ENCODE measurements at places on chromosomes 13 and 19.

GRCh38 chr19:9931629-9932028 is 4.7 kb downstream of the OLFM2 start:
- DNase-seq, result no peak

- no peak for DNase-seq
Observed at GRCh38 chr13:101570410-101570809, 117.9 kb downstream of the ITGBL1 start.

GRCh38 chr13:66216728-66217127 is 1013.4 kb downstream of the PCDH9 start:
- DNase-seq, result no peak

DNA sequence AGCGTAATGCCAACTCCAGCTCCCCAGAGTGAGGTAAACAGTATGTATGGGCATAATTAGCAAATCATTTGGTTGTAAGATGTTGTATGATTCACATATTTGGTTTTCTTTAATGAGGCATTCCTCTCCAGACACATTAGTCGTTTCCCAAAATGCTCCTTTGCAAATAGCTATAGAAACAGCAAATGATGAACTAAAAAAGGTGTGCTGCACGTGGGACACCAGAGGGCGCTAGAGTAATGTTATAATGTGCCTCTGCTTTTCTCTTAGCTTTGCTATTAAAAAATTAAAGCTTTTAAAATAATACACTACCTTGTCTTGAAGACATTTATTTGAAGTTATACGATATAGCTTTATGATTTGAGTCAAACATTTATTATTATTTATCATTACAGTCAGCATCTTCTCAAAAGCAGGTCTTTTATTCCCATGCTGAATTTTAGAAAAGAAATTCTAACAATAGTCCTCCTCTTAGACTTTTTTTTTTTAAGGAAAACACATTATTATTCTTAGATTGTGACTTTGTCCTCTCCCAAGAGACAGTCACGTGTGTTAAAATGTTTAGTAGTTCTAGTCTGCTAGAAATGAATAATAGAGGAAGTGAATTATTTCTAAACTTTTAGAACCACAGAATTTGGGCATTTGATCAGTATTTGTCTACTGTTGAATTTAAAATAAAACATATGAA is 121.6 kb upstream of the FRY start:
- no peak for DNase-seq

- no peak for DNase-seq
Observed at GRCh38 chr19:38617764-38618589, at the start of gene MAP4K1. TSS of gene MAP4K1 (minus strand) at chr19:38617953. CDS start at chr19:38617895, 58 bp downstream.

DNA sequence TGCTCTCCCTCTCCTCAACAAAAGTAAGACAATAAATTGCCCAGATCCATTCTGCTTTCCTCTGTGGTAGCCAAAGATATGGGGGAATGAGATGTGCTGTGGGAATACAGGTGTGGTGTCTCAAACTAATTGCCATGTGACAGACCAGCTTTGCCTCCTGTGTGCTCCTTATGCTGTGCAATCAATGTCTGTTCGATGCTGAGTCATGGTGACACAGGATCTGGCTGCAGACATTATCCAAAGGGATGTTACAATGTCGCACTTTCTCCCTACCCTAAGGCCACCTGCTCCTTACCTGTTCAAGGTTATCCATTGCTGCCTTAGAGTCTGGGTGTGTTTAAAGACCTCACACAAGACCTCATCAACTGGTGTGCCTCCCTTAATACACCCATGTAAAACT is 32.5 kb downstream of the FGF14 start:
- DNase-seq, result no peak

DNA sequence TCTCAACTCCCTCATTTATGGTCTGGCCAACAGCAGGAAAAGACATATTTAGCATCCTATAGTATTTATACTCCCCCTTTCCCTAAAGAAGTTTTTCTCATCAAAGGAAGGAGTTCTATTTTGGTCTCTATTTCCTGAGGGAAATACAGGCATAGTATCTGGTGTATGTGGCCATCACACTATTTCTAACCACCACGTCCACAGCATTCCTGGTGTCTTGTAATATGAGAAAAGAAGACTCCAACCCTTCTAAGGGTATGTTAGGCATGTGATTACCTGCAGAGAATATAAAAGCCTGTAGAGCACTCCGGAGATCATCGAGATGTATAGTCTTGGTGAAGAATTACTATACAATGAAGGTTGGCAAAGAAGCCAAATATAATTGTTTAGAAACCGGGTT is 137.4 kb downstream of the VWA8 start:
- DNase-seq, result no peak

GRCh38 chr19:1445932-1446712 is 3.8 kb upstream of the APC2 start:
- DNase-seq, result no peak

DNA sequence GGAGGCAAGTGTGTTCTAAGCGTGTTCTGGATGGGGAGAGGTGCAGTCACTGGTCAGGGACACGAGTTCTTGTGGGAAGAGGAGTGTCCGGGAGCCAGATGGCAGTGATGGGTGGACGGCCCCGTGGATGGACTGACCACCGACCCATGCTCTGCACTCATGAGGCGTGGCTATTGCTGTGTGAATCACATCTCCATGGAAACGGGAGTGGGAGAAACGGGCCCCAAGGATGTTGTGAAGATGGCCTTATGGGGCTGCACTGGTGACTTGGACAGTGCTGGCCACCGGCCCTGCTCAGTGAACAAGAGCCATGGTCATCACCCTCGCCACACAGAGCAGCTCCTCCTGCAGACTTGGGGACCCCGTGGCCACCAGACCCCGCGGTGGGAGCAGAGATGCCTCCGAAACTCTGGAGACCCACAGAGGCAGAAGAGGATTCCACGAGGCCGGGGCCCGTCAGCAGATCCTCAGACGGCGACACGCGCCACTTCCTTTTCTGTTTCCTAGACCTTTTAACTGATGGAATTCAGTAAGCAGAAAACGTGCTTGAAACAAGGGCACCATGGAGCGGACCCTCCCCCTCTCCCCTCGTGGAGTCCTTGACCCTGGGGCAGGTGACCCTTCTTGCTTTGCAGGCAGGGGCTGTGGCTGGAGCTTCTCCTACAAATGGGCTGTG is 47.5 kb downstream of the GAS6 start:
- DNase-seq, result no peak

DNA sequence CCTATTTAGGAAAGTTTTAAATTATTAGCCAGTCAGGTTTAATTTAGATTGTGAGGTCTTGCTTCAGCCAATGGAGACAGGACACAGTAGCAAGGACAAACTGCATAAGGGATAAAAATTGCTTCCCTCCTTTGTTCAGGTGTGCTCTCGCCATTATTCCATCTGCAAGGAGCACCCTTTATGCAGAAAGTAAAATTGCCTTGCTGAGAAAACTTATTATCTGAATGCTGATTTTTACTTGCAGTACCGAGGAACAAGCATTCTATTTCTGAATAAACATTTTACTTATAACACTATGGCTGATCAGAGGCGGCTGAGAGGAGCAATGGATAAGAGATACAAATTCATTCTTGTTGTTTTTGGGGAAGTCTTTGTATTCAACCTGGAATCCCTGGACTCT is 8.0 kb downstream of the CYP4F22 start:
- no peak for DNase-seq

DNA sequence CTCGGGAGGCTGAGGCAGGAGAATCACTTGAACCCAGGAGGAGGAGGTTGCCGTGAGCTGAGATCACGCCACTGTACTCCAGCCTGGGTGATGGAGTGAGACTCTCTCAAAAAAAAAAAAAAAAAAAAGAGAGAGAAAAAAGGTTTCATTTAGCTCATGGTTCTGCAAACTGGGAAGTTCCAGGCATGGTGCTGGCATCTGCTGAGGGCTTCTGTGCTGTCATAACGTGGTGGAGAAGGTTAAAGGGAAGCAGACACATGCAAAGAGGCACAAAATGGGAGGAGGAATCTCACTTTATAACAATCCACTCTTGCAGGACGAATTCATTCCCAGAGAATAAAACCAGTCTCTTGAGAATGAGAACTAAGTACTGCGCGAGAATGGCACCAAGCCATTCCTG is 34.9 kb upstream of the SIAH3 start:
- DNase-seq, result no peak

GRCh38 chr13:102935896-102936321 is 90.1 kb downstream of the ERCC5 start:
- DNase-seq, result no peak

- no peak for DNase-seq
Observed at GRCh38 chr13:24269821-24270220, 39.6 kb upstream of the C1QTNF9 start.

DNA sequence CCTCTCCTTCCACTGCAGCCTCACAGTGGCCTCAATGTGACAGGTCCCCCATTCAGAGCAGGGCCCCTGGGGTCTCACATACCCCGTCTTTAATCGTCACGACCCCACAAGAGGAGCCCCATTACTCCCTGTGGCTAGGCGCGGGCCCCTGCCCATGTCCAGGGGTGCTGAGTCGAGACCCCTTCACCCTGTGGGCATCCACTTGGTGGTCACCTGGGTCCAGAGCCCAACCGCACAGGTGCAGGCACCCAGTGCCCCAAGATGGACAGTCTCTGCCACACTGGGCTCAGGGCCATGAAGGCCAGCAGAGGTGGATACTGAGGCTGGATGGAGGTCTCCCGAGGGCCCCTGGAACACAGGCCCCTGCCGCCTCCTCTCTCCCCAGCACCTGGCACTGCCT is 3.0 kb downstream of the TMEM259 start:
- no peak for DNase-seq

DNA sequence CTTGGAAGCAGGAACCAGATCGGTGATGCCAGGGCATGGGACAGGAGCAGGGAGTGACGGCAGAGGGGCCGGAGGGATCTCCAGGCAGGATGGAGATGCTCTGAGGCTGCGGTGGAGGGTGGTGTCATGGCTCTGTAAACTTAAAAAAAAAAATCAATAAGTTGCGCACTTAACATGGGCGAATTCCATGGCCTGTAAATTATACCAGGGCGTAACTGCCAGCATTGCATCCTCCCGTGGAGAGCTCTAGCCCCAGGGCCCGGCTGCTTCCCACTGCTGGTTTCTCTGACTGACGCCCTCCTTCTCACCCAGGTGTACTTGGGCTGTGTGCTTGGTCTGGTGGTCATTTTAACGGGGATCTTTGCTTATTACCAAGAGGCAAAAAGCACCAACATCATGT is 8.7 kb downstream of the ATP12A start:
- no peak for DNase-seq

- DNase-seq, result no peak
Observed at GRCh38 chr13:76336889-76337844, 549.0 kb downstream of the KCTD12 start.

GRCh38 chr13:64453831-64454230 is 2776.3 kb downstream of the PCDH9 start:
- no peak for DNase-seq

GRCh38 chr13:113040597-113041292 is 64.8 kb upstream of the F7 start:
- DNase-seq, result no peak

DNA sequence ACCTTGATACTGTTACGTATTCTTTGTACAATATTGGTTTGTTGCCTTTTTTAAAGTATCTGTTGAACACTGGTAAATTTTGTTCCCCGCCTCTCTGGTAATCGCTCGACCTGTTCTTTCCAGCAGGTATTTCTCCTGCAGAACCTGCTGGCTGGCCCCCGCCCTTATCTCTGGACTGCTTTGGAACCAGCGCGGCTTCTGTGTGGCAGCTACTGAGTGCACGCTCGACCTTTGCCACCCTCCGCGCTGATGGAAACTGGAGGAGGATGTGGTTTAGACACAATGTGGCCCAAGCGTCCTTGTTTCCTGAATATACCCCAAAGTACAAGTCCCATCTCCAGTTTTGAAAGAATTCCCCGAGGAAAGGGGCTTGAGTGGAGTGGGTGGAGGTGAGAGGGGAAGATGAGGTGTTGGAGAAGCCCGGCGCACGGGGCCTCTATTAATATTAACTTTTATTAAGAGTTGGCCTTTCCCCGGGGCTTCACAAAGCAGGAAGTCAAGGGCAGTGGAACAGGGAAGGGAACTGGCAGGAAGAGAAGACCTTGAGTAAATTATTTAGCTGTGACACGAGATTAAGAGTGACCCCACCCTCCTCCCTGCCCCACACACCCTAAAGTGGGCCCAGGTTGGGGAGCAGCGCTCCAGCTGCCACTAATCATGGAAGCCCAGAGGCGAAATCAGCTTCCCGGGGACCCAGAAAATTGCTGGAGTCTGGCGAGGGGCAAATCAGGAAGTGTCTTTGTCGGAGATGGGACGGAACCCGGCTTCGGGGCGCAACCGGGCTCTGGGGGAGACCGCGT is 16.0 kb downstream of the CDX2 start:
- DNase-seq, result no peak

GRCh38 chr13:79231887-79232286 is 174.2 kb downstream of the RBM26 start:
- DNase-seq, result no peak

DNA sequence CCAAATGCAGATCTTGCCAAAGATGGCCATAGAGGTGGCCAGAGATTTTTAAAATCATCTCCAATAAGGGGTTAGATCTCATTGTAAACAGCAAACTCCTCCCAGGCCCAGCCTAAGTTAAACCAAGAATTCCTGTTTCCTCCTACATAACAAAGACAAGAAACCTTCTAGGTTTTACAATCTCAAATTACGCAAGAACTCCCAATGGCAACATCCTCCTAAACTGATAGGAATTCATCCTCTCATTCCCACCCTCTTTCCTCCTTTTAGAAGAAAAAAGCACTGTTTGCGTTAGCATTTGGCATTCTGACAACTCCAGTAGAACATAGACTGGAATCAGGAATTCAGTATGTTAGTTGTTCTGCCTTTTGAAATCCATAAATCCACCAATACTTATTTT is 14.6 kb downstream of the PROSER1 start:
- no peak for DNase-seq

GRCh38 chr13:39012608-39013007 is 22.0 kb upstream of the STOML3 start:
- no peak for DNase-seq

DNA sequence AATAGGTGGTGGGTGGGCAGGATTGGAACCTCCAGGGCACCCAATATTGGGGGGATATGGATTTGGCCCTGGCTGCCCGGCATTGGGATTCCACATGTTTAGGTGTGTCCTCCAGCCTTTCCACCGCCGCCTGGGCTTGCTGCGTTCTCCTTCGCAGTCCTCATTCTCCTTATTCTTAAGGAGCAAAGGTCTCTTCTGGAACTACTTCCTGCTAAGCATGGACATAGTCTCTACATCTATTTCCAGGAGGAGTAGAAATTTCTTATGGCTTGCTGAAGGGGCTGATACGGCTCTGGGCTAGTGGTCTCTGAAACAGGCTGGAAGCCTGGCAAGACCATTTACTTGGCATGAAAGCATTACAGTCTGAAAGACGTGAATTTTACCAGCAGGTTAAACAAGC is 9.2 kb upstream of the FCGBP start:
- DNase-seq, result no peak
